ENCODE measurements at places on chromosomes 7 and 10.

DNA sequence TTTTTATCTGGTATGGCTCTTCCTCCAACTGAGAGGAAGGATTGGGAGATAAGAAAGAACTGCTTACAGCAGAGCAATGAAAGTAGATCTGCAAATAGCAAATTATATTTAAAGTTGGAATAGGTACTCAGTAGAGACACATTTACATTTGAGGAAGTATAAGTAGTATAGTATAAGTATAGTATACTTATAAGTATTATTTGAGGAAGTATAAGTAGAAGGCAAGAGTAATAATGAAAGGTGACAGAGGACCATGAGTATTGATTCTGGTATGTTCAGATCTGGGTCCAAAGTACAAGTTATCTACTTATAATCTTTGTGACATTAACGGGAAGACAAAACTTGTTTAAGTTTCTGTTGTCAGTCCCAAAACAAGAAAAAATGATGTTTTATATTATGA is 527.6 kb upstream of the SORCS1 start:
- DNase-seq: no peak

- DNase-seq: no peak
Observed at GRCh38 chr7:93008833-93009232, 108.9 kb downstream of the SAMD9 start.

DNA sequence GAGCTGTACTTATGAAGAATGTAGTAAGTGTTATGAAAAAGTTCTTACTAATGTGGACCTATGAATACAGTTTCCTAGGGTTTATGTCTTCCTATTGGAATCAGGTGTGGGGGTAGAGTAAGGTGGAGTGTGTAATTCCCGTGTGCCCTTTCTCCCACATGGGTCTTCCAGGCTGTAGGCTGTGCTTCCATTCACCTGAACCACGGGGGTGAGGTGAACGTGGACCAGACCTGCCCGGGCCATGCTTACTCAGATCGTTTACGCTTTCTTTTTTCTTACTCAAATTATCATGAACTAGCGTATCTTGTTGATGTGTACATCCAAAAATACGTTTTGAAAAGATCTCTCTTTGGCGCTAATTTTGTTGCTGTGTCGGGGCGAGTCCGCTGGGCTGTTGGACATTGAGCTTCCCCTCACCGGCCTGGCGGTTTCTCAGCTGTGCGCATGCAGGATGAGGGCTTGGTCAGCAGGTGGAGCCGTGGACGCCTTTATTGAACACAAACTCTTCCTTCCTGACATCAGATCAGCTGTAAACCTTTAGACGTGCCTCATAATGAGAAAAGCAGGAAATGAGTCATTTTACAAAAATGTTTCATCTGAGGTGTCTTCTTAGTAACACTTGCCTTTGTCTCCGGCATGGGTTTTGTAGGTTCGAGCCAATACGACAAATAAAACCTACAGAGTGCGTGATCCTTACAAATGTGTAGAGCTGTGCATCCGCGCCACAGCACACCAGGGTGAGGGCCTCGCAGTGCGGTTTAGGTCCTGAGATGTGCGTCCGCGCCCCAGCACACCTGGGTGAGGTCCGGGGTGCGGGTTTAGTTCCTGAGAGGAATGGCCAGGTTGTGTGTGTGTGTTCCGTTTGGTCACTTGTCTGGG is 53.8 kb downstream of the WDR37 start:
- DNase-seq: peak; percentile 61

GRCh38 chr10:88877298-88877697 is 2.7 kb upstream of the STAMBPL1 start:
- no peak for DNase-seq

- DNase-seq: no peak
Observed at GRCh38 chr10:112695539-112695938, 248.5 kb downstream of the VTI1A start.

GRCh38 chr10:4804465-4804864 is 21.5 kb upstream of the AKR1E2 start:
- DNase-seq: no peak

DNA sequence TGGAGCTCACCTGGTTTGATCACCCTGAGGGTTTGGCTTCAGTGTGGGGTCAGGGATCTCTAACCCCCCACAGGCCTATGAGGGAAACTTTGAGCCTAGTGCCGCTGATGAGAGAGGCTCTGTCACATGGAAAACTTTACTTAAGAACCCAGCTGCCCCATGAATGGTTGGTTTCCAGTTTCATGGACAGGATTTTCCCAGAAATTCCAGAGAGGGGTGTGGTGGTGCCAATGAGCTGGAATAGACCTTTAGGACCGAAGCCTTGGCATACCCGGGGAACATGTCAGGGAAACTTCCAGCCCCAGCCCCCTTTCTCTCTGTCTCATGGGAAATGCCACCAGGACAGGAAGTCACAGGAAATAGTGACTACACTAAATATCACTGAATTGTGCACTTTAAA is 36.9 kb downstream of the AKR1B1 start:
- DNase-seq: no peak

DNA sequence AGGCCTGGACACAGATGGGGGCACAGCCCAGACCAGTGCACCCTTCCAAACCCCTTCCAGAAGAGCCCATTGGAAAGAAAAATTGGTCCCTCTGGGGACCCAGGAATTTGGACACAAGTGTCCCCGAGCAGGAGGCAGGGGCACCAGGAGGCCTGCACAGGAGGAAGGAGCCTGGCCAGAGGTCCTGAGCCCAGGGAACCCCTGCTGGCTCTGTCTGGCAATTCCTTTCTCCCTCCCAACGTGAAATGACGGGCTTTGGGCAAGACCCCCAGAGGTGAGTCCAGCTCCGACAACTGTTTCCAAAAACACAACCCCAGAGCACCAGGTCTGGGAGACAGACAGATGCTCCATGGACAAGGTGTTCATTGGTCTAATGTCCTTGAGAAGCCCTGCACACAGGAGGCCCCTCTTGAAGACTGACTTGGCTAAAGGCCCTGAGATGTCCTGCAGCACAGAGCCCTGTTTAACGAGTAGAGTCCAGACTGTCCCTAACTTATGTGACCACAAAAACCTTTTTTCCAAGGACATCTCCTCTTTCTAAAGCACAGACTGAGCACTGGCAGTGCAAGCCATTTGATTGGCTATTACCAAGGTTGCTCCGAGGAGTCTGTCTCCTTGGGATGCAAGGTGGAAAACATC is 150.7 kb downstream of the OAT start:
- DNase-seq: no peak

- DNase-seq: no peak
Observed at GRCh38 chr7:25196132-25196896, 32.0 kb downstream of the NPVF start.

DNA sequence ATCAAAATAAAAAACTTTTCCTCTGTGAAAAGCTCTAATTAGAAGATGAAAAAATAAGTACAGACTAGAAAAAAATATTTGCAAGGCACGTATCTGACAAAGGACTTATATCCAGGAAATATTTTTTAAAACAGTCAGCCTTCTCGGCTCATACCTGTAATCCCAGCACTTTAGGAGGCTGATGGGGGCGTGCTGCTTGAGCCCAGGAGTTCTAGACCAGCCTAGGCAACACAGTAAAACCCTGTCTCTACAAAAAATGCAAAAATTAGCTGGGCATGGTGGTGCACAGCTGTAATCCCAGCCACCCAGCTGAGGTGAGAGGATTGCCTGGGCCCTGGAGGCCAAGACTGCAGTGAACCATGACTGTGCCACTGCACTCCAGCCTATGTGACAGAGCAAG is 542.8 kb downstream of the PARD3 start:
- DNase-seq: no peak

- no peak for DNase-seq
Observed at GRCh38 chr7:81929386-81929785, 159.5 kb upstream of the HGF start.

Measured in femur (tissue), 1 donor.